Dermis microvascular lymphatic vessel endothelial cell (primary cell): ENCODE measurements at places on chromosomes 16 and 17. TPM values are rescaled to one million over a fixed set of nuclear protein-coding genes. Genes with fewer than 3 reads are reported as not detected.

Gene RPRML
- total RNA-seq = not detected in 2 replicates

Gene C16orf86
- total RNA-seq = 3.2 and 3.3 TPM in 2 replicates

Gene DPEP2
- total RNA-seq = 4.1 and 25.5 TPM in 2 replicates

Gene KCNJ18
- total RNA-seq = not detected in 2 replicates

Gene SDR42E2
- 0.13 TPM in 2 replicates for total RNA-seq

Gene PRSS27
- total RNA-seq = 0.13 and 0.25 TPM in 2 replicates

Gene SLC6A2
- total RNA-seq = under 0.01 TPM in 1 of 2 replicates, not detected in the other

Gene TP53TG3F
- total RNA-seq = not detected in 2 replicates

Gene ASGR1
- total RNA-seq = 14.8 and 26.2 TPM in 2 replicates

Gene EVPLL
- total RNA-seq = not detected in 2 replicates

Gene MYH1
- not detected in 2 replicates for total RNA-seq

Gene CCL14
- 2.7 and 24.7 TPM in 2 replicates for total RNA-seq

Gene ZNF652
- 8.6 and 12.5 TPM in 2 replicates for total RNA-seq

Gene TBC1D26
- total RNA-seq = not detected in 2 replicates

Gene RHBDF1
- total RNA-seq = 14.5 and 22.6 TPM in 2 replicates

Gene CACNA1G
- not detected in 2 replicates for total RNA-seq

Gene SULT1A2
- total RNA-seq = not detected in 2 replicates

Gene TBC1D3G
- total RNA-seq = not detected in 2 replicates
